Neural crest cell (in vitro differentiated cells): ENCODE measurements at places on chromosomes 7 and 10. TPM values are rescaled to one million over a fixed set of nuclear protein-coding genes. Genes with fewer than 3 reads are reported as not detected.

Gene TRA2A
- 120 and 132 TPM in 2 replicates for total RNA-seq

Gene LGI1
- 22.6 and 23.6 TPM in 2 replicates for total RNA-seq

Gene LLCFC1
- total RNA-seq, result not detected in 2 replicates

Gene TBX20
- 4.6 and 5.5 TPM in 2 replicates for total RNA-seq

Gene HKDC1
- total RNA-seq, result not detected in 2 replicates

Gene NKX2-3
- not detected in 2 replicates for total RNA-seq
